ENCODE measurements at places on chromosomes 2 and 18.

GRCh38 chr2:239818531-239819011 lies 206.6 kb downstream of the NDUFA10 start:
- no peak for DNase-seq

DNA sequence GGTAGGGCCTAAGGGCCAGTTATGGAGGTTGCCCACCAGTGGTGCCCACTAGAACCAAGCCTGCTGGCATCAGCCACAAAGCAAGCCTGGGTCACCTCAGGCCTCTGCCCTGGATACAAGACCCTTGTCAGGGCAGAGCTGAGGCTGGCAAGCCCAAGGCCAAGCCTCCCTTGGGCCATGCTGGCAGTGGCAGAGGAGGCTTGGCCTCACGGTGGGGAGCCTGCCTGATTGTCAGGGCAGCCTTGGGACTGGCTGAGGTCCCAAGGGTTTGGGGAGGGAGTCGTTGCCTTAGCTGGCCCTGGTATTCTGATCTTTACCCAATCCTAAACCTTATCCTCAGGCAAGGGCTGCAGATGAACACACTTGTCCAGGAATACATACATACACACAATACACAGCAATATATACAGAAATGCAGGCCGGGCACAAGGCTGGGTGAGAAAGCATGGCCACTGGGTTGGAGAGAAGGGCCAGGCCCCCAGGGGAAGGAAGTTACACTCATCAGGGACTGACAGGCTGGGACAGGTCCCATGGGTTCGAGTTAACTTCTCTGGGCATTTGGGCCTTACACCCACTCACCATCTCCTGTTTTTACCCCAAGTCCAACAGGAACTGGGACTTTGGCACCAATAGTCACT lies 21.0 kb downstream of the CCT7 start:
- no peak for DNase-seq

- no peak for DNase-seq
Observed at GRCh38 chr2:223669453-223670225, 67.5 kb upstream of the SCG2 start.

- peak; percentile 61 for DNase-seq
Observed at GRCh38 chr2:1556776-1557466, 143.7 kb downstream of the TPO start.

GRCh38 chr2:88016960-88017779 lies 823 bp upstream of the RNU2-63P start:
- DNase-seq: no peak

GRCh38 chr2:28398101-28398834 lies 5.6 kb downstream of the FOSL2 start:
- DNase-seq: no peak

DNA sequence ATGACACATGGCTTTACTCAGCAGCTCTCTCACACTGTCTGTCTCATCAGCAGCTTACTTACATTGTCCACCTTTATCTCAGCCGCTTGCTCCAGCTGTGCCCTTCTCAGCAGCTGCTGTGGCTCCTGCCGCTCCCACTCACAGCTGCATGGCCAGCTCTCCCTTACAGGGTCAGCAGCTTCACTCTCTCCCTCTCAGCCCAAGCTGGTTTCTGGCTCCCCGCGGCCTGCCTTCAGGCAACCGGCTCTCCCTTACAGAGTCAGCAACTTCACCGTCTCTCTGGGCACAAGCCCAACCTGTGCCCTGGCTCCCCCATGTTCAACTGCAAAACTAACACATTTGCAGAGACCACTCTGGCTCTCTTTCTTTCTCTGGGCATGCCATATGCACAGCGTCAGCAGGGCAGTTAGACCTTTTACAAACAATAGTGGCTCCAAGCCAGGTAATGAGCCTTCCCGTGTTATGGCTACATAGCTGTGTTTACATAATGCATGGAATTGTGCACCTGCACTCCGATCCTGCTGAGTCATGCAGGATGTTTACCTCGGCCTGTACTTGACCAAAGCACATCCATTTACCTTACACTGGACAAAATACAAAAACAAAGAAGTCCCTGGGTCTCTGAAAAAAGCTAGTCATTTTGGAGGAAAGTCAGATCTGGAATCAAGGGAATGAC lies 167.3 kb downstream of the DOK6 start:
- no peak for DNase-seq
